A549 treated with RU486 at 1 μM for 4 hours (cell line): ENCODE measurements at places on chromosomes 7 and 10. TPM values are rescaled to one million over a fixed set of nuclear protein-coding genes. Genes with fewer than 3 reads are reported as not detected.

The PILRA gene
- total RNA-seq: 3.3 to 6.0 TPM (median 5.8 TPM) in 5 replicates

The HABP2 gene
- 0.05 to 0.21 TPM (median 0.09 TPM) in 5 replicates for total RNA-seq

The GRM8 gene
- 0.24 TPM in 1 of 5 replicates, not detected in the others for total RNA-seq

The GHITM gene
- total RNA-seq: 158 to 219 TPM (median 203 TPM) in 5 replicates

The MOGAT3 gene
- total RNA-seq: not detected in 5 replicates

The CFAP46 gene
- total RNA-seq: 1.1 to 1.8 TPM (median 1.3 TPM) in 5 replicates

The METTL27 gene
- total RNA-seq: 7.2 to 11.6 TPM (median 9.1 TPM) in 5 replicates

The XRCC2 gene
- 3.3 to 6.4 TPM (median 5.7 TPM) in 5 replicates for total RNA-seq

The SYT15 gene
- total RNA-seq: 2.6 to 3.3 TPM (median 2.9 TPM) in 5 replicates

The NEUROD6 gene
- total RNA-seq: not detected in 5 replicates

The PKD2L1 gene
- total RNA-seq: 0.07 TPM in 1 of 5 replicates, not detected in the others

The LDB3 gene
- 0.05 to 0.06 TPM (median 0.05 TPM) in 3 of 5 replicates, not detected in the others for total RNA-seq

The CNNM1 gene
- 19.0 to 23.8 TPM (median 22.6 TPM) in 5 replicates for total RNA-seq

The KCNIP2 gene
- 0.54 to 1.2 TPM (median 0.73 TPM) in 5 replicates for total RNA-seq
